ENCODE measurements at places on chromosomes 16 and 17.
A peak's percentile ranks its signal among the peaks of the same experiment; 100 is the strongest.

DNA sequence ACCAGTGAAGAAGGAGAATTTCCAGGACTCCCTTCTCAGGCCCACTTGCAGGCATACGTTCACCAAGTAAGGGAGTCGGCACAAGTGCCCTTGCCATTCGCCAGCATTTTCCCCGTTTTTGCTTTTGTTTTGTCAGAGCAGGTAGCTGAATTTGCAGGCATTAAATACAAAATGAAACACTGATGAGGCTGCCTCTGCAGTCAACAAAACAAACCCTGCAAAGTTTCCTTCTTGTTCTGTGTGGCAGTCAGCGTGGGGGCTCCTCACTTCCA lies 7.8 kb downstream of the GLOD4 start:
- DNase-seq, result no peak

DNA sequence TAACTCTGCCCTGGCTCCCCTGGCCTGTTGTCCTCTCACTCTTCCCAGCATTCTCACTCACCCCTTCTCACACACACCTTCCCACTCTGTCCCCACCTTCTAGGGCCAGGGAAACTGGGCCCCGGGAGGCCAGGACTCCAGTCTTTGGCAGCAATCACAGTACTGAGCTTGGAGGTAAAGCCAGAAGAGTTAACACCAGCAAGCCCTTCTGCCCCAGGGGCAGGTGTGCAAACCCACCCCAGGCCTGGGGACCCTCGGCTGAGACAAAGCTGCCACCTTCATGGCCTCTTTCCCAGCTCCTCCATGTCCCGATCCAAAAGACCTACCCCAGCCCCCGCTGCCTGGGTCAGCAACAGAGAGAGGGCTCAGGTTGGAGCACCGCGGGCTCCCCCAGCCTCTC lies 36.9 kb upstream of the MLKL start:
- DNase-seq, result no peak

DNA sequence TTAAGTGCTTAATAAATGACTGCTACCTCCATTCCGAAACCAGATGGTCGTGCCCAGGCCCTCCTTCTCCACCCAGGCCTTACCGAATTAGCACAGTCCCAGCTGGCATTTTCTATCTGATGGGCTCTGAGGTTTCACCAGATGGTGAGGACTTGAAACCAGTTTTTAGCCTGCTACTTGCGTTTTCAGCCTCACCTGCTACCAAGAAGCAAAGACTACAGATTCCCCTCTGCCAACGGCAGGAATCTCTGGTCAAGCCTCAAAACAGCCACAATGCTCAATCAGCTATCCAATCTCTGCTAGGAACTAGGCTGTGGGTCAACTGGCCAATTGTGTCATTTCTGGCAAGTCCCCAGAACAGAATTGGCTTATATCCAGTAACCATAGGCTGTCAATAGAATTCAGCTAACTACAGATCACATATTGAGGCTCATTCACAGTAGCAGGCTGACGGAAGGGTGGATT lies 11.7 kb downstream of the PECAM1 start:
- no peak for DNase-seq

DNA sequence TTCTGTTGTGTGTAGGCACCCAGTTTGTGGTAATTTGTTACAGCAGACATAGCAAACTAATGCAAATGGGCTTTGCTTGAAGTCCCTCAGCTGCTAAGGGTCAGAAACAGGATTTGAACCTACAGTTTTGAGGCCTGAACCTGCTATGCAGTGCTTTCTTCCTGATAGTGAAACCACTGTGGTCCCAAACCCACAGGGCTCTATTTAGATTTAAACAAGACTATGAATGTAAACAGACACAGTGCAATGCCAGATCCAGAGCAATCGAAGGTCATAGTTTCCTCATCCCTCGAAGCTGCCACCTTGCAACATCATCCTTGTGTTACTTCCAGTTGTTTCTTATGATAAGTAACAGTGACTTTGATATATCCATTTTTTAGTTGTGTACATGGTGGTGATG lies 630.2 kb downstream of the WWOX start:
- DNase-seq, result no peak

GRCh38 chr16:62386411-62386810 lies 350.2 kb upstream of the CDH8 start:
- no peak for DNase-seq

DNA sequence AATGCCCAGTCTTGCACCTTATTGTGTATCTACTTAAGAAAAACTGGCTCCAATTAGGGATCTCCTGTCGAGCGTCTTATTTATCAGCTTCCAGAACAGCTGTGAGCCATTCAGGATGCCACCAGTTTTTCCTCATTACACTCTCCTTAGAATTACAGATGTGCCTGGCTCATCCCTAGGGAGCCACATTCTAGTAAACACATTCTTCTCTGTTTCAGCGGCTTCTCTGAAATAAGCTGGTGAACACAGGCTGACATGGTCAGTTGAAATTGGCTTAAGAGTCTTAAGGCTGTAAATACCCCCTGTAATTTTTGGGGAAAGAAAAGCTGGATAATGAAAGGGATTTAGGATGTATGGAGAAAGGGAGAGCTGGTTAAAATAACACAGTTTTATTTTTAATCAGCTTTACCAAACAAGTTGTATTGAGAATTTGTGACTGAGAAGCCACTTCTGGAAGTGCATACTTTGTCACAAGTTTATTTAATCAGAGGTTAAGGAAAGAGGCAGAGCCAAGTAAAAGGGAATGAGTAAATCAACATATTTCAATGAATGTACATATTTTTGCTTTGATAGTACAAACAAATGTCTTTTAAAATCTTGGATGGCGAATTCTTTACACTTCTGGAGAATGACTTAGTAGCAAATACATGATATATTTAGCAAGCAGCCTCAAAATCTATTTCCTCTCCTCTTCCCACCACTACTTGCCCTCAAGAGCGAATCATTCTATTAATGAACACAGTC lies 562.0 kb upstream of the GOT2 start:
- DNase-seq, result no peak

GRCh38 chr17:42759982-42760651 lies 910 bp upstream of the RAMP2 start:
- no peak for DNase-seq

- DNase-seq, result no peak
These were observed 116.8 kb downstream of the ANKRD11 start for GRCh38 chr16:89373355-89374110.

DNA sequence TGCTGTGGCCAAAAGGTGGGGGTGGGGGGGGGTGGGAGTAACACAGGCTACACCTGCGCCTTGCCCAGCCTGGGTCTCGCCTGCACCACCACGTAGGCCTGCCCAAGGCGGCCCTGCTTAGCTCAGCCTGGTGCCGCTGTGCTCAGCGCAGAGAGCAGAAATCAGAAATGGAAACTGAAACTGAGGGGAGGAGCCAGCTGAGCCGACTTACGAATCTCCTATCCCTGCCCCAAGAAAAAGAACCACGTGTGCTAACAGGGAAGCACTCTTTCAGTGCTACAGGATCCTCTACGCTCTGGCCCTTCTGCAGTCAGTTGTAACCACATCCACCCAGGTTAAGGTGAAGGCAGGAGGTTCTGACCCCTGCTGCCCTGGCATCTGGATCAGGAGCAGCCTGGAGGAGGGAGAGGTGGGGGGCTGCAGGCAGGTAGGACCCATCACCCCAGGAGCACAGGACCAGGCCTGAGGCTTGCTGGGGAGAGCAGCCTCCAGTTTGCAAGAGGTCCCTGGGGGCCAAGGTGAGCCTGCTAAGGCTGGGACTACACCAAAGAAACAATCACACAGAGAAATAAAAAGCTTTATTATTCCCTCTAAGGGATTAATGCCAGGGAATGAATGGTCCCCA lies at the start of gene DHX58:
Gene DHX58 (minus strand): TSS at position 163 of the 625 bp plus-strand sequence. CDS start 822 bp downstream, outside the sequence.
- DNase-seq, result peak; percentile 84

- DNase-seq, result no peak
These were observed 9.2 kb downstream of the DNAH17 start for GRCh38 chr17:78567991-78568390.

DNA sequence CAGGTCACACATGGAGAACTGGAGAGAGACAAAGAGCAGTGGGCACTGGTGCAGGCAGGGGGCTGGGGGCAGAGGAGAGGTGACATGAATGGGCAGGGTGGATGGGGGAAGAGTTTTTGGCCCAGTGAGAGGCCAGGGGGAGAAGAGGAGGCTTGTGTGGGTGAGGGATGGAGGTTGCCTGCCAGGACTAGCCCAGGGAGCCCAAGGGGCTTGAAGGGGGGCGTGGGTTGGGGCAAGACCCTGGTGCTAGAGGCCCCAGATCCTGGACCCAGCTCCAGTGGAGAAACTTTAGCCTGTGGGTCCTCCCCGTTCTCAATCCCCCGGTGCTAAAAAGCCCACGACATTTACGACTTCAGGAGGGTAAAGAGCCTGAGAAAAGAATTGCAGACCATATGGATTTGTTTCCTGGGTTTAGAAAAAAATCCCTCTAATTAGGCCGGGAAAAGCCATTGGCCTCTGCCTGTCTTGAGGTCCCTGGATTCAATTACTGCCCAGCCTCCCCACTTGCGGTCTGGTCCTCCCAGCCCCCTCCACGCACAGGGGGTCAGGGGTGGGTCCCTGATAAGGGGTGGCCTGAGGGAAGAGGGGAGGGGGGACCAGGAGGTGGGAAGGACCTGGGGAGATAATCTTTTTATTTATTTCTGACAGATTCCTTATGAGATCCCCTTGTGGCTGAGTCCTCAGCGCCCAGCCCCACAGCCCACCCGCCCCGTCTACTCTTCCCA lies 33.0 kb downstream of the NGFR start:
- no peak for DNase-seq

- DNase-seq, result no peak
These were observed 589 bp downstream of the XYLT2 start for GRCh38 chr17:50346313-50347116.

DNA sequence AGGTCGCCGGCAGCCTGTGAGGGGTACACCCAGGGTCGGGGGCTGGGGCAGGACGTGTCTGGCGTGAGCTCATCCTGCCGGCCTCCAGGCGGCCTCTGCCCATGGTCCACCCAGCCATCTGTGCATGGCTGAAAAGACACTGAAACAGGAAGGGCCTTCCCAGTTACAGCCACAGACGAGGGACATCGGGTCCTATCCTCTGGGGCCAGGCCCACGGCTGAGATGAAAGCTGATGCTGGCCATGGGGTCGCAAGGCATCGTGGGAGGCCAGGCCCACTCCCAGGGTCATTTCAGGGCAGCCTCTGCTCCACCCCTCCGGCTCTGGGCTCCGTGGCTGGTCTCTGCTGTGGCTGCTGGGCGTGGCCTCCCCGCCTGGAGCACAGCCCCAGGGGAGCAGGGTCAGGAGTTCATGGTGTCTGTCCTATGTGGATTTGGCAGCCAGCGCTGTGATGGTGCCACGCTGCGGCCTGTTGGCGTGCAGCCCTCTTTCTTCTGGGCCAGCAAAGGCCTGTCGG lies 16.6 kb upstream of the ATP6V0C start:
- no peak for DNase-seq

GRCh38 chr17:69223809-69224208 lies 4.8 kb downstream of the ABCA10 start:
- DNase-seq, result no peak

Data from DMS79 (cell line).